ENCODE measurements at places on chromosomes 1 and 21.

GRCh38 chr1:30770150-30770549, 12.6 kb upstream of the LAPTM5 start:
- DNase-seq: peak; percentile 52

DNA sequence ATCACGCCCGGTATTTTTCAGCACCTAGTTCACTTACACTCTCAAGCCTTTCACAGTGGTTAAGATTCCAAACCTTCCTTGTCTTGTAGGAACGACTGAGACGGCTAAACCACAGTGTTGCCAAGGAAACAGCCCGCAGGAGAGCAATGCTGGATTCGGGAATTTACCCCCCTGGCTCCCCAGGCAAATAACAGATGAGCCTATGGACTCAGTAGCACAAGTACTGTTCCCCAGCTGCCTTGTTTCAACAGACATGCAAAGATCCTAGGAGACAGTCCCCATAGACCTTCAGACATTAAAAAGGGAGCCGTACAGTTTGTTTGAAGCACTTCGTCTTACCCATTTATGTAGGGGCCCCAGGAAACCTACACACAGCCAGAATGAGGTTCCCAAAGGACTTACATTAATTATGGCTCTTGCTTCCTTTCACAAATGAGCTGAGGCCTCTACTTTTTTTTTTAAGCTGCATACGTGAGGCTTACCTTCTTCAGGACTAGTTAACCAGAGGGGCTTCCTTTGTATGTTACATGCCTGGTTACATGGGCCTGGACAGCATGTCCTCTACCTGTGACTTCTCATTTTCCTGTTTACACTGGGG, 2.7 kb downstream of the SNAPIN start:
- DNase-seq: no peak

- no peak for DNase-seq
These were observed 700.1 kb downstream of the KCNT2 start for GRCh38 chr1:195908121-195908520.

DNA sequence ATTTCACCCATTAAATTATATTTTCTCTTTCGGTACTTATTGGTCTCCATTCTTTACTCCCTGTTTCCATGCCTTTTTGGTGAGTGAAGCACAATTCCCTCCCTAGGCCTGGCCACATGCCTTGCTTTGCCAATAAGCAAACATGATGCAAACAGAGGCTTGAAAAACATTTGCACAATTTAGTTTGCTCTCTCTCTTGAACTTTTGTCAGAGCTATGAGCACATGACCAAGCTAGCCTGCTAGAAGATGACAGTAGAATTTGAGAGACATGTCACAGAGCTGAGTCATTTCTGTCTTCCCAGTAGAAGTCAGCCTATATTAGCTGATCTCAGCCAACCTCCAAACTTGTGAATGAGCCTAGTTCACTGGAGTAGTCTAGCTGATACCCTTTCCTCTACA, 24.6 kb downstream of the ANGPTL3 start:
- DNase-seq: no peak

DNA sequence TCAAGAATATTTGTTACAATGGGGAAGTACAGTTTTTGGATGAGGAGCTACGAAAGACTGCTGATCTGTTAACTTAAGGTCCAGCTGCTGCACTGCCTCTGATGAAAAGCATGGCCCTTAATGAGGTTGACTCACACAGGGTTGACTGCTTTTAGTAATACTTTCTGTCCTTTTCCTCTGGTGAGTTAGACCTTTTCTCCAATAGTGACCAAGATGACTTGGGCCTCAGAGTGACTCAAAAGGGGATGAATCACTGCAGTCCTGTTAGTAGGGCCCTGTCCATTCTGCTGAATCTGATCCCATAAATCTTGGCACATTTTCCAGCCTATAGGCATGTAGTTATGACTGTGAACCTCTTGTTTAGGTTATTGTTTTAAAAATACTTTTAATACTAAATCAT, 2.7 kb downstream of the DISP1 start:
- DNase-seq: no peak

GRCh38 chr1:2967329-2967725, 53.9 kb upstream of the ACTRT2 start:
- no peak for DNase-seq

DNA sequence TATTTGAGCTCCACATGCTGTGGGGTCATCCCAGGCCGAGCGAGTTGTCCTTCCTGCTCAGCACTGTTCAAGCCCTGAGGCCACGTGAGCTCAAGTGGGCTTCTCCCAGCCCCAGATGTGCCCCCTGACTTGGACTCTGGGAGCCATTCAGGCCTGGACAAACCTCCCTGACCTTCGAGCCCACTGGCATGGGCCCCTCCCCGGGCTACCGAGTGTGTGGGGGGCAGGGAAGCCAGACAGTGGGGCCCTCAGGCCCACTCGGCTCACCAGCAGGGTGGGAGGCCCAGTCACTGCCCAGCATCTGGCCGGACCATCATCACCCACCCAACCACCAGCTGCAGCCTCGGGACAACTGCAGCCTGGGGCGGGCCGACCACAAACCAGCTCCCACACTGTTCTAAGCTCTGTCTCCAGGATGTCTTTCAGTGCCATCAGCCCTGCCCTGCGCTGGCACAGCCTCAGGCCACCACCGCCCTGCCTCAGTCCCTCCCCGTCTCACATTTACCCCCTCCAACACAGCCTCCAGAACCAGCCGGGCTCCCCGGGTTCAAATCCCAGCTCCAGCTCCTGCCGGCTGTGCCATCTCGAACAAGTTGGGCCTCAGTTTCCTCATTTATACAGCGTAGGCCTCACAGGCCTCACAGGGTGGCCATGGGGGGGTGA, 20.9 kb upstream of the PLEKHG5 start:
- DNase-seq: peak; percentile 52

DNA sequence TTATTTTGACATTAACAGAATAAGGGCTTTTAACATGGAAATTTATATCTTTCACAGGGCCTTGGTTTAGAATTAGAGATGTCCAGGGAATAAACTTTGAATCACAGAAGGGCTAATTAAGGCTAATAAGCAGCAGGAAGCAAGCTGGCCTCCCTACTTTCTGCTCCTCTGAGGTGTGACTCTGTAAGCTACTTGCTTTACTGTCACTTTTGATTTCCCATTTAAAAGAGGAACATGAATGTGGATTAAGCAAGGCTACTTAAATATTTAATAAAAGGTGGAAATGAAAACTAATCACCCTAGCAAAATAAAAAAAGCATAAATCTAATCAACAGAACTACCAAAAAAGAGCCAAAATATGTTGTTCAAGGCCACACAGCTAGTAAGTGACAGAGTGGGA, 28.9 kb upstream of the CD5L start:
- no peak for DNase-seq

DNA sequence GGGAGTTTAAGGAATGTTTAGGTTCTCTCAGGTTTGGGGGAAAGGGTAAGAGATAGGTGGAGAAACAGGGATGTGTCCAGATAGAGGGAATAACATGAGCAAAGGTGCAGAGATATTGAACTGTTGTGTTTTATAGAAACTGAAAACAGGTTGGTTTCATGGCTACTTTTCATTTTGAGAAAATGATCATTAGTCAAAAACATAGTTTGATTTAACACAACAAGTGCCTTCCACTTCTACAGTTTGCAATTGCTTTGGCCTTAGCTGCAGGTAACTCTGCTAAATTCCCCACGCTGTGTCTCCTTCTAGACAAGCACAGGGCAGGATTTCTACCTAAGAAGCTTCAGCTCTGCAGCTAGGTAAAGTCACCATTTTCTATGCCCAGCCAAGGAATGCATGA, 124.9 kb downstream of the RGS2 start:
- no peak for DNase-seq

DNA sequence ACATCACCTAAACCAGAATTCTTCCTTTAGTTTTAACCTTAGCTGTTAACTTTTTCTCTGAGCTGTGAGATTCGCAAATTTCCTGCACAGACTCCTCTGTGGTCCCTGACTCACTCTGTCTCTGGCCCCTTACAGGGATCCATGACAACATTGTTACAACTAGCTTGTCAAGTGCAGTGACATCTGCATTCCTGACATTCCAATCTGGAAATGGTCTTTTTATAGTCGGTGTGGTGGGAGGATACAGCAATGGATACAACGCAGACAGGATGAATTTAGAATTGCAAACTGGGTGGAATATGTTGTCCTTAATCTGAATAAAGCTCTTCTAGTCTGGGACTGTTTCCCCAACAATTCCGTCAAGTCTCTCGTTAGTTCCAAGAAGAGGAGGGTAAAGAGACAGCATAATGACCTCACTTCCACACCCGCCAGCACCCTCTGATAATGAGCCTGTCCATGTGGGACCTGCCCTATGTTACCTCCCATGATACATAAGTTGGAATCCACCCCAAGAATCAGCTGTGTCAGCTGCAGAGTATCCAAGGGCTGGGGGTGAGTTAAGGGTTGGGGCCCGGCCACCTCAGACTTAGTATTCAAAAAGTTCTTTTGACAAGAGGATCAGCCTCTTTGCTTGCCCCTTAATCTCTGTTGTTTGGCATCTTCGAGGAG, 49.4 kb downstream of the ILDR2 start:
- DNase-seq: peak; percentile 33

- DNase-seq: peak; percentile 47
These were observed 1.2 kb downstream of the ITPKB start for GRCh38 chr1:226737819-226738420.

- DNase-seq: no peak
These were observed 368.7 kb upstream of the ADGRL2 start for GRCh38 chr1:81432059-81432458.

DNA sequence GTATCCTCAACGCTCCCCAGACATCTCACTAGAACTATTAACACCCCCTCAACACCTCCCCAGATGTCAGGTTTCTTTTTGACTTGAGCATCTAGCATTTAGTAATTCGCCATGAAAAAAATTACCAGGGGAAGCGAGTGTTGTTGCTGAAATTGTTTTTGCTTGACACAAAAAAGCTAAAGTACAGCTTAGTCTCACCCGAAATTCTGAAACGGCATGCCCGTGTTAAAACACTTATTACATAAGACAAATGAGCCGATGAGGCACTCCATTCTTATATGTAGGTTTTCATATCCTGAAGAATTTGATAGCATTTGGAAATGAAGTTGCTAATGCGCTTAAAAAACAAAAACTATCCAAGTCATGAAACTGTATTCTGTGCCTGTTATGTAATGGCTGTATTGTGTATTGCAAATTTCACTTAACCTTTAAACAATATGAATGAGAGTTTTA, 1.3 kb upstream of the NRIP1 start:
- peak; percentile 59 for DNase-seq

- DNase-seq: no peak
These were observed 56.3 kb downstream of the NVL start for GRCh38 chr1:224273641-224274040.

DNA sequence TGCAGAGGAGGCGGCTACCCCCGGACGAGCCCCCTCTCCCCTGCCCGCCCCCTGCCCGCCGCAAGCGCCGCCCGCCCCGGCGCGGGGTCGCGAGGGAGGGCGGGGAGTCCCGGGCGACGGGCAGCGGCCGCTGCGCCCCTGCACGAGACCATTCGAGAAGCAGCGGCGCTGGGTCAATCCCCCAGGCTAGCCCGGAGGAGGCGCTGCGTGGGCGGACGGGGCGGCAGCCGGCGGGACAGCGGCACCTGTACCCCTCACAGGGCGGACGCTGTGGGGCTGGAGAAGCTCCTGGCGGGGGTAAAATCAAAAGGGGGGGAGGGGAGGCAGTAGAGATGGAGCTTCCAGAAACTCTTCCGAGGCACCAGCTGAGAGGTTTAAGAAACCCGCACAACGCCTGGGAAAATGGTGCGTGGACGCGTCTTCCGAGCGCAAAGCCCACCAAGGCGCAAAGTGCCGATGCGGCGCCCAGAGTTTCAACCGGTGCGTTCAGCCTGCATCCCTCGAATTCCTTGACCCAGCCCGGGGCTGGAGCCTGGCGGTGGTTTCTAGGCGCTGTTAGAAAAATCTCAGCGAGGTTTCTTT, at the start of gene PLPPR5:
PLPPR5 (minus strand) TSS at position 1 of the 582 bp plus-strand sequence. CDS start 190 bp downstream, outside the sequence.
- peak; percentile 60 for DNase-seq

- DNase-seq: no peak
These were observed 83.1 kb downstream of the ESRRG start for GRCh38 chr1:216640100-216640499.

- DNase-seq: peak; percentile 76
These were observed 28.4 kb downstream of the ACP6 start for GRCh38 chr1:147641695-147642592.

DNA sequence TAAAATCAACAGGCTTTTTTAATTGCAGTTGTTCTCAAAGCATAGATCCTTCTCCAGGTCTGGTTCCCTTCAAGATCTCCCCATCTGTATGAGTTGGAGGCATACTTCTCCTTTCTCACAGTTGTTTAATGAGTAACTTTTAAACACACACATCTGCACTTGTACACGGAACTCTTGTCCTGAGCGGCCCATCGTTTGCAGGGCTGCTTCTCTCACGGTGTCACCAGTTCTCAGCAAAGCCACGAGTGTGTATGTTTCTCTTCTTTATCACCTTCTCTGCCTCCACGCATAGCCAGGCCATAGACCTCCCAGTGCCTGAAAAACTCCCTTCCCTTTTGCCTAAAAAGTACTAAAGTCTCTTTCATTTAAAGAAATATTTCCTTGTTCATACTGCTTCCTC, 68.7 kb upstream of the ROR1 start:
- no peak for DNase-seq

- DNase-seq: no peak
These were observed 666 bp downstream of the PAFAH2 start for GRCh38 chr1:25996966-25997827.

DNA sequence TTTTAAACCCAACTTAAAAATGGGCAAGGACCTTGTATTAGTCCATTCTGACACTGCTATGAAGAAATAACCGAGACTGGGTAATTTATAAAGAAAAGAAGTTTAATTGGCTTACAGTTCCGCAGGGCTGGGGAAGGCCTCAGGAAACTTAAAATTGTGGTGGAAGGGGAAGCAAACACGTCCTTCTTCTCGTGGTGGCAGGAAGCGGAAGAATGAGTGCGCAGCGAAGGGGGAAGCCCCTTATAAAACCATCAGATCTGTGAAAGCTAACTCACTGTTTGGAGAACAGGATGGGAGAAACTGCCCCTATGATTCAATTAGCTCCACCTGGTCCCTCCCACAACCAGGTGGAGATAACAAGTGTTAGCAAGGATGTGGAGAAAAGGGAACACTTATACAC, 237.7 kb downstream of the SEC16B start:
- no peak for DNase-seq

DNA sequence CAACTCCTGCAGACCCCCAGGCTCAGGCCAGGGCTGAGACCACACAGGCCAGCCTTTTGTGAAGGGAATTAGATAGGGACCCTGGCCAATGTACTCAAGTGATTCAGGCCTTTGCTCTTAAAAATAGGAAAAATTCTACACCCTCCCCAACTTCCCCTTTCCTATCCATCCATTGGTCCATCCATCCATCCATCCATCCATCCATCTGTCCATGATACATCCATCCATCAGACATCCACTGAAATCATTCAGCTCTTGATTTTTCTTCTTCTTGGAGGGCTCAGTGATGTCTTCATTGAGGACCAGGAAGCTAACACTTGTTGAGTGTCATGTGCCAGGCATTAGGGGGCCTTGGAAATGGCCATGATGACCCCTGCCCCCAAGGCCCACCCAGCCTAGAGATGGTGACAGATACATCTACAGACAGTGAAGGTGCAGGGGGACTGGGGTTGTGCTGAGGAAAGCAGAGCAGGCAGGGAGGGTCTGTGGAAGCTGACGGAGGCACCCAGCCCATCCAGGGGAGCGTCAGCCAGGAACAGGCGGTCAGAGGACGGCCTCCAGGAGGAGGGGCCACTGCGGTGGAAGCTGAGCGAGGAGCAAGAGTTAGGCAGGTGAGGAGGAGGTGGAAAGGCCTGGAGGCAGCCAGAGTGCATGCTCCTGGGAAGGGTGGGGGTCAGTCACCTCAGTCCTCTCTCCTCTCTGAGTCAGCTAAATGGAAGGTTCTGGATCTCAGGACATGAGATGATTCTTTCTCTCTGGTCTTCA, 81.9 kb downstream of the EPHB2 start:
- no peak for DNase-seq

Data from kidney (tissue), 22 donors.